ENCODE measurements at places on chromosomes 5 and 9. TPM values are rescaled to one million over a fixed set of nuclear protein-coding genes. Genes with fewer than 3 reads are reported as not detected.

DNA sequence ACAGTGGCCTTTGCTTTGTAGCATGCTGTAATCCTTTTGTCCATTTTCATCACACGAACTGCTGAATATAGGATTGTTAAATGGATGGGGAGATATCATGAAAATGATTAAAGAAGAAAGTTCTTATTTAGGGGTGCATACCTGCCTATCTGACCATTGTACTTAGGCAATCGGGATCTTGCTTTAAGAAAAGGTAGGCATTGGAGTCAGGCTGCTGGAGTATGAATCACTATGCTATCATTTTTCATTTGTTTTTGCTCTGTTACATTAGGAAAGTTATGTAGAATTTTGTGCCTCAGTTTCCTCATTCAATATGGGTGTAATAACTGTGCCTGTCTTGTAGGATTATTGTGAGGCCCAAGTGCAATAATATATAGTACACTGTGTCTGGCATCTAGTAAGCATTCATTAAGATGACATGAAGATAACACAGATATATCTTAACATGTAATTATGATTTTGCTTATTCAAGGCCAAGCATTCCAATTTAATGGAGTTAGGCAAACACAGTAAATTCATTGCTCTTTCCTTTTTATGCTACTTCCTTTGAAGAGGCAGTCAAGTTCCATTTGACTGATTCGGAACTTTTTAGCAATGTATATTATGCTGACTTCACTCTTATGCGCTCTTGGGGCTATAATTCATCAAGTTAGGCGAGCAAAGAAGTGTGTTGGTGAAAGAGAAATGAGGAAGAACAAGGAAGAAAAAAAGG is 109.9 kb upstream of the CDKN2B start:
- DNase-seq = no peak

DNA sequence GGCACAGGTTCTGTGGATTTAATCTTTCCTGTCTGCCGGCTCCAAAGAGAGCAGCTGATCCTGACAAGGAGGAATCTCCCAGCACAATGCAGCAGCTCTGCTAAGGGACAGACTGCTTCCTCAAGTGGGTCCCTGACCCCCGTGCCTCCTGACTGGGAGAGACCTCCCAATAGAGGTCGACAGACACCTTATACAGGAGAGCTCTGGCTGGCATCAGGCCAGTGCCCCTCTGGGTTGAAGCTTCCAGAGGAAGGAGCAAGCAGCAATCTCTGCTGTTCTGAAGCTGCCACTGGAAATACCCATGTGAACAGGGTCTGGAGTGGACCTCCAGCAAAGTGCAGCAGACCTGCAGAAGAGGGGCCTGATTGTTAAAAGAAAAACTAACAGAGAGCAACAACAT is 630.2 kb upstream of the FTMT start:
- DNase-seq = no peak

- DNase-seq = no peak
Measured at GRCh38 chr9:127567730-127568617, 44.1 kb upstream of the STXBP1 start.

Gene PHF24
- total RNA-seq = not detected

Gene PCDHB9
- total RNA-seq = 0.33 TPM

Measured in OCI-LY7 (cell line).